Cortex of kidney (tissue), 1 donor: ENCODE measurements at places on chromosomes 13 and 19.

DNA sequence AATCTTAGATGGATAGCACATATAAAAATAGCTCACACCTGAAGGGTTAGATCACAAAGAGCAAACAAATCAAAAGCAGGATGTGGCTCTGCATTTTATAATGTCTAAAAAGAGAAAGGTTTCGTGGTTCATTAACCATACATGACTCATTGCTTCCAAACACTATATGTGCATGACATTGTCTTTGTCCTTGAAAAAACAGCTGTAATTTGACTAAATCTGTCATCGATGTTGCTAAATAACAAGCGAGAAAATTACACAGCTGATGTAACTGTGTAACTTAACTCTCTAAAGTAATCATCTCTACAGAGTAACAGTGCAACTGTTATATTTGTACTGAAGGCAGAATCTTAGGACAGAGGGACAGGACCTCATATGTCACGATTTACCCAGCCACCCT, 383.1 kb upstream of the GPC6 start:
- no peak for DNase-seq

DNA sequence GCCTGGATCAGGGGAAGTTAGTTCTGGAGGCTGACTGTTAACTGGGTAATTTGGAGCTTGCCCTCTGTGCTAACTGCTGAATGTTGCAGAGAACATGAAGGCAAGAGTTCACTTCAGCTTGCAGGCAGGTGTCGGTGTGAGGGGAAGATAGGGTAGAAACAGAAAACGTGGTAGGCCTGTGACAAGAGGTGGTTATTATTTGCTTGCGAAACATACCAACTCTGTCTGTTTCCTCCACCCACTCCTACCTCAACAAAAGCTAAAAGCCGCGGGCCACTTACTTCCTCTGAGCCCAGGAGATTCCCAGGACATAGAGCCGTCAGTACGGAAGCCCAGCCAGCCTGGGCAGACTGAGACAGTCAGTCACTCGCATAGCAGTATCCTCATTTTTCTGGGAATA, 119.2 kb upstream of the ABCC4 start:
- no peak for DNase-seq

DNA sequence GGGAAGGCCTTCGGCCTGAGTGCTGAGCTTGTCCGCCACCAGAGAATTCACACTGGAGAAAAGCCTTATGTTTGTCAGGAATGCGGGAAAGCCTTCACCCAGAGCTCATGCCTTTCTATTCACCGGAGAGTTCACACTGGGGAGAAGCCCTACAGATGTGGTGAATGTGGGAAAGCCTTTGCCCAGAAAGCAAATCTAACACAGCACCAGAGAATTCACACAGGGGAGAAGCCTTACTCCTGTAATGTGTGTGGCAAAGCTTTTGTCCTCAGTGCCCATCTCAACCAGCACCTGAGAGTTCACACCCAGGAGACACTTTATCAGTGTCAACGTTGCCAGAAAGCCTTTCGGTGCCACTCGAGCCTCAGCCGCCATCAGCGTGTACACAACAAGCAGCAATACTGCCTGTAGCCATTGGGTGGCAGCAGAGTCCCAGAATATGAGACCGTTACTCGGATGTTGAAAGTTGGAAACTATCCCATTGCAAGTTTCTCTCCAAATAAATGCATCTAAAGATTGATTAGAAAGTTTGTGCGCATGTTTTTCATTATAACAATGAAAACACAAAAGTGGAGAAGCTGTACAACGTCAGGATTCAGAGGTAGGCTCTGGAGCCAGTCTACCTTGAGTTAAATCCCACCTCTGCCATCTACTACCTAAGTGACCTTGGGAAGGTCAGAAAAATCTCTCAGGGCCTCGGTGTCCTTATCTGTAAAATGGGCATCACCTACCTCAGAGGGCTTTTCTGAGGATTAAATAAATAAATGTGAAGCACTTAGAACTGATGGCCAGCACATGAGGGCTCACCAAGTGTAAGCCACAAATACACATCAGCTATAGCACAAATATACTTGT, 21.1 kb downstream of the ZNF473 start:
- DNase-seq, result no peak

- DNase-seq, result no peak
These were observed 82.4 kb downstream of the GGACT start for GRCh38 chr13:100506154-100506553.

- DNase-seq, result no peak
These were observed 2.3 kb downstream of the ARHGAP35 start for GRCh38 chr19:46862974-46863632.

DNA sequence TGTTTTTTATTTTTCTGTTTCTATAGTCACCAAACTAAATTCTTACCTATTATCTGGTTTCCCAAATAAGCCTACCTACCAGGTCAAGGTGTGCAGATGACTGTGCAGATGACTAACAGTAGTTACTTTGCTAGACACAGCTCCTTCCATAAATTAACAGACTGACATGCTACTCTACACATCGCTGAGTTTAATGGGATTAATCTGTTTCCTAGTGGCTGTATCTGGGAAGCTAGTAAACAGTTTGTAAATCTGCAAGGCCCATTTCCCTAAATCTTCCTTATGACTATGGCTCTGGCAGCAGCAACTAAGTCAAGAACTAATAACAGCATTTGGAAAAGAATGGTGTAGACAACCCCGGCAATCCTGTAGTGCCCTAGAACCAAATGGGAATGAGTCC, 27.9 kb downstream of the MIPEP start:
- no peak for DNase-seq

GRCh38 chr19:5536337-5536894, 31.3 kb downstream of the TINCR start:
- DNase-seq, result no peak

- no peak for DNase-seq
These were observed 36.0 kb downstream of the SPTBN4 start for GRCh38 chr19:40502647-40503319.

- no peak for DNase-seq
These were observed 540 bp upstream of the ZFP36 start for GRCh38 chr19:39405958-39406655.

GRCh38 chr19:8129061-8129618, 20.3 kb downstream of the FBN3 start:
- no peak for DNase-seq

- no peak for DNase-seq
These were observed 126.8 kb downstream of the UQCRFS1 start for GRCh38 chr19:29086182-29086581.

GRCh38 chr13:43804461-43805070, 17.8 kb upstream of the ENOX1 start:
- no peak for DNase-seq
